ENCODE measurements at places on chromosomes 5 and 9. TPM values are rescaled to one million over a fixed set of nuclear protein-coding genes. Genes with fewer than 3 reads are reported as not detected.

Gene PROP1
- total RNA-seq, result not detected

Gene LECT2
- not detected for total RNA-seq

Gene NUTM2F
- total RNA-seq, result not detected

Gene ZMAT2
- 114 TPM for total RNA-seq

- H3K4me3 ChIP-seq, result no peak overlapping the region
- no peaks in the 10 kb centered on the region for H3K36me3 ChIP-seq
- no peak overlapping the region for H3K27ac ChIP-seq
Measured at GRCh38 chr9:112193572-112194288, 18.6 kb upstream of the SUSD1 start.

GRCh38 chr9:107176436-107177151 is 106.5 kb upstream of the RAD23B start:
- no peaks in the 10 kb centered on the region for H3K27me3 ChIP-seq
- no peak overlapping the region for H3K27ac ChIP-seq
- no peaks in the 10 kb centered on the region for H3K4me1 ChIP-seq
- H3K36me3 ChIP-seq, result no peaks in the 10 kb centered on the region

DNA sequence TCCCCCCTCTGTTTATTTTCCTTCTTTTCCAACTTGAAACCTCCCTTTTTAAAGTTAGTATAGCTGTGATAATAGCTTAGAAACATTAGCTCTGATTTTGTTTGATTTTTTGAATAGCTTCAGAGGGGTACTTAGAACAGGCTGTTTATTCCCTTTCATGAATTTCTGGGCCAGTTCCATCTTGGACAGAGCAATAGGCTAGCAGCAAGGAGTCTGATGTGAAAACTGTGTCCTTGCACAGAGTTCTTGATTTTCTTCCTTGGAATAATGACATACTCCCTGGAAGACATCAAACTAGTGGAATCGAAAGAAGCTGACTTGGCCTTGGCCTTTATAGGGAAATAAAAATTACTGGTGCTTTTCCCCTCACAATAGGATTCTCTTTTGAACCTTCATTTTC is 32.9 kb downstream of the NTRK2 start:
- H3K36me3 ChIP-seq, result no peaks in the 10 kb centered on the region
- H3K4me3 ChIP-seq, result no peak overlapping the region
- H3K4me1 ChIP-seq, result peaks cover 11% of the 10 kb centered on the region
- H3K27ac ChIP-seq, result no peak overlapping the region
- no peaks in the 10 kb centered on the region for H3K27me3 ChIP-seq

All from SJSA1 (cell line).